ENCODE measurements at places on chromosomes 7 and 10. TPM values are rescaled to one million over a fixed set of nuclear protein-coding genes. Genes with fewer than 3 reads are reported as not detected.

Gene HKDC1
- total RNA-seq: 18.0 TPM

Gene COBL
- total RNA-seq: 22.3 TPM

Gene CPN1
- total RNA-seq: not detected

Gene GLI3
- total RNA-seq: 30.2 TPM

Gene ZNF503
- total RNA-seq: 13.6 TPM

Gene ATAD1
- total RNA-seq: 69.4 TPM

Gene OGDH
- 92.9 TPM for total RNA-seq

Gene CYCS
- total RNA-seq: 37.9 TPM

Gene ADCY1
- 43.0 TPM for total RNA-seq

Gene MINPP1
- total RNA-seq: 42.3 TPM

Gene SAMD9L
- 13.8 TPM for total RNA-seq

Gene FAM241B
- 5.1 TPM for total RNA-seq

Gene R3HCC1L
- total RNA-seq: 34.1 TPM
